ENCODE measurements at places on chromosomes 11 and 22.

GRCh38 chr22:40567106-40567505, 69.4 kb downstream of the MRTFA start:
- DNase-seq, result no peak

DNA sequence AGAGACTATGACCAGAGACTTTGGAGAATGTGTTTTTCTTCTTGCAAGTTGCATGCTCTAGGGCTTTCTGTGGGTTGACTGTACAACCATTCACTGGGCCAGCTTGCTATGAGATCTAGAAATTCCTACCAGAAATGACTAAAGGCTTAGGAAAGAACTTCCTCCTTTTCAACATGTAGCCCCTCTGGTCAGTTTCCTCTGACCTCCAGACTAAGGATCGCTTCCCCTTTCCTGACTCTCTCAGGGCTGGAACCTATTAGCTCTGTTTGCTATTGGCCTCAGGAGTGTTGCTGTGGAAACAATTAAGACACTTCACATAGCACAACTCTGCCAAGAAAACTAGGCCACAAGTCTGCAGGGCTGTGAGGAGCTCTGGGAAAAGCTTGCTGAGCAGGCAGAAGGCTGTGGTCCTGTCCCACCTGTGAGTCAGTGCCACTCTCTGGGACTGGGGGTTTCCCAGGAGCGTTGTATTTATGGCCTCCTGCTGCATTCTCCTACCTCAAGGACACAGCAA, 10.7 kb downstream of the CRY2 start:
- DNase-seq, result peak; percentile 83

DNA sequence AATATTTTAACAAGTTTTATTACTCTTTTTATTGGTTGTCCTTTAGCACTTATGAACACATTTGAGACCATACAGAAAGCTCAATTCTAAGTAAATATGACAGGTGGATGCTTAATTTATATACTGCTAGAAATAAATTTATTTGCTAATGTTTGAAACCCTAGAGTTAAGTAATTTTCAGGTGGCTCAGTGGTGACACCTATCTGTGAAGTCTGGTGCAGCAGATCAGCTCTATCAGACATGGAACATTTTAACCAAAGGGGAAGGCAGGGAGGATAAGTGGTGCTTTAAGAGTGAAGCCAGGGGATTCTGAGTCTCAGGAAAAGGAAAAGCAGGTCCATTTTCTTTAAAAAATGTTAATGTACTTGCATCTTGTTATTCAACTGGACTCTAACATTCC, 175.8 kb downstream of the DSCAML1 start:
- no peak for DNase-seq

DNA sequence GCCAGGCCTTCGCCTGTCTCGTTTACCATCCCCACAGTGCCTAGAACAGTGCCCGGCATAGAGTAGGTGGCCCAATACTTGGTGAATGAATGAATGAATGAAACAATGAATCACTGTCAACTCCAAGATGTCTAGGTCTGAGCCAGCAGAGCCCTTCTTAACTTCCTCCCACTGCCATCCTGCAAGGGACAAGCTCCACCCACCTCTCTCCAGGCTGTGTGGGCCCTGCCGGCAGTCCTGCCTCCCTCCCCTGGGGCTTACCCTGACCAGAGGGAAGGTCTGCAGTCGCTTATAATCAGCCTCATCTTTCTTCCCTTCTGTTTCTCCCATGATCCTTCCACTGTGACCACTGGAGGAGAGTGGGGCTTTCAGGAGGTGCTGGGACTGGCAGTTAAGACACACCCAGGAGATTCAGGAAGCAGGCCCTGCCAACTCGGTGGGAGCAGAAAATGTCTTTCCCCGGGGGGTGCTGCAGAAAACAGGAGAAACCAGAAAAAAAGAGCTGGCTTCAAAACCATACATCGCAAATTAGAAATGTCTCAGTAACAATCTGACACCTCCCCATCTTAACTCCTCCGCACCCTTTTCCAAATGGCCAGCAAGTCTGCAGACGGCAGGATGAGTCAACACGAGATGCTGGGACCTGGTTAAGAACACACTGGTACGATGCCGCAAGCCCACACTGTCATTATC, 11.4 kb downstream of the DNAL4 start:
- DNase-seq, result no peak

- no peak for DNase-seq
These were observed 60.0 kb upstream of the NUP50 start for GRCh38 chr22:45103756-45104155.

GRCh38 chr22:44338906-44339305, 26.2 kb upstream of the SHISAL1 start:
- DNase-seq, result no peak

DNA sequence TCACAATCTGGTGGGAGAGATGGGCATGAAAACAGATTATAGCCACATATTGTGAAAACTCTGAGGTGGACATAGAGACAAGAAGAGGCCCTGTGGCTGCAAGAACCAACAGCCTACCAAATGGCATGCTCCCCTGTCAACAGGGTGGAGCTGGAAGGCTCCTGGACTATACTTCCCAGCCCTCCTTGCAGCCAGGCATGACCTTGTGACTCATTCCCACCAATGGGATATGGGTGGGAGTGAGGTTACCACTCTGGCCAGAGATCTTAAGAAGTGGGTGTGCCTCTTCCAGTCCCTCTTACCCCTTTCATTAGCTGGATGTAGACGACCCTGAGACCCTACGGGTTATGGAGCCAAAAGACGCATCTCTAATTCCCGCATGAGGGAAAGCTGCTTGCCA, 126.4 kb upstream of the ZBED5 start:
- no peak for DNase-seq

DNA sequence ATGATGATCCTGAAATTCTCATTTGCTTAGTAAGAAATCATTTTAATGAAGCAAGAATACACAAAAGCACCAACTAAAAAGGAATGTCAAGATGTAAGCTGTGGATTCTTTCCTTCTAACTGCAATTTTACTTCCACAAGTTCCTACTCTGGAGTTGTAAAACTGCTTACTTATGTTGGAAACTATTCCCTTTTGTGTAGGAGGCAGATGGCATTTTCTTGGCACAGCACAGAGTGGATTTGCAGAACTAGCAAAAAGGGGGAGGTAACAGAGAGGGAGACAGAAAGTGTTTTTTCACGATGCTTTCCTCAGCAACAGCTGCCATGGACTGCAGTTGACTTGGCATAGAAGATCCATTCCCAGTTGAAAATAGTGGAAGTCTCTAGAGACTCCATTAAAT, 1112.0 kb upstream of the RAG2 start:
- no peak for DNase-seq

DNA sequence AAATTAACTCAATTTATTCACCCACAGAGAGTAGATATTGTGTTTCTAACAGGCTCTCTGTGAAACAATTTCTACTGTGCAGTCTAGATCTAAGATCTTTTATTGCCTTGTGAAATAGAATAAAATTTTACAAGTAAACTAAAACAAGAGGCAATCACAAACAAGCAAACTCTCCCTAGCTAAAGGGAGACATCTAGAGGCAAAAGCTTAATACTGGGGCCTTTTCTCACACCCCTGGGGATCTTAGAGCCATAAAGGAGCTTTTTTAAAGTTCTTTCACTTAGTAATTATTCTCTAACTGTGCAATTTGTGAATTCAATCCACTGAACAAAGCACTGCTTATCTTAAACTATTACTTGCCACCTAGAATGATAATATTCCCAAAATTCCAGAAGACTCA, 19.7 kb downstream of the ALG9 start:
- no peak for DNase-seq

GRCh38 chr11:33388793-33389525, 131.8 kb downstream of the HIPK3 start:
- DNase-seq, result no peak

DNA sequence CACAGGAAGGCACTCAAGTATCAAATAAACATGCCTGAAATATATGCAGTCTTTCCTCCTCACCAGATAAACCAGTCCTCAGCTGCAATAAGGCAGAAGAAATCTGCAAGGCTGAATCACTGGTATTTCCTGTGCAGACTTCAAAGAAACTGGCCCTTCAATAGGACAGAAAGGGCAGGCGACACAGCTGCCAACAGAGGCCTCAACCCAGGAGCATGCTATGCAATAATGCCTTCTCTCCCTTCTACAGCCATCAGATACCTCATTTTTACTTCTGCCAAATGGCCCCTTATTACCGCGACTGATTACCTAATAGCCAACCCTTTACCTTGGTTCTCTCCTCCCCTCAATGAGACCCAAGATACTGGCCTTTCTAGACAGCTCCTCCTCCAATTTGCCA, 8.0 kb downstream of the NUMA1 start:
- DNase-seq, result no peak

DNA sequence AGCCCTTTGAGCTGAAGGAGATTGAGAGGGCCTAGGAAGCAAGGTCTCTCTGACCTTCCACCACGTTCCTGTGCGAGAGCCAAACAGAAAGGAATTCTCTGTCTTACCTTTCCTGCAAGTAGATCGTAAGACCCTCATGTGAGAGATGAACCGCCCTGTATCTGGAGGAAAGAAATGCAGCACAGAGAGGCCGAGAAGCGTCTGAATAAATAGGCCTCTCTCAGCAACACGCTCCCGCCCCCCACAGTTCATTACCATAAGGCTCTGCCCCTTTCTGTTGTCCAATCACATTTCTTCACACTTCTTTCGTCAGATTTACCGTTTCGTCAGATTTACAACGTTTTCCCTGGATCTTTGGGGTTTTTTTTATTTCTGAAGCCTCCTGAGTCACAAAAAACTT, 90.3 kb downstream of the BLID start:
- no peak for DNase-seq

DNA sequence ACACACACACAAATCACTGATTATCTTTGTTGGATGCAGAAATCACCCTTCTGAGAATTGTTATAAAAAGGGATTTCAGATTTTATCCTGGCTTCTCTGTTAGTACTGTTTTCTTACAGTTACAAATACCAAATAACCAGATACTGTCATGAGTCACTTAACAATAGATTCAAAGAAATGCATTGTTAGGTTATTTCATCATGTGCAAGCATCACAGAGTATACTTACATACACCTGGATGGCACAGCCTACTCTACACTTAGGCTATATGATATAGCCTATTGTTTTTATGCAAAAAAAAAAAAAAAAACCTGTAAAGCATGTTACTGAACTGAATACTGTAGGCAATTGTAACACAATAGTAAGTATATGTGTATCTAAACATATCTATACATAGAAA, 319.2 kb upstream of the ARHGAP42 start:
- no peak for DNase-seq

DNA sequence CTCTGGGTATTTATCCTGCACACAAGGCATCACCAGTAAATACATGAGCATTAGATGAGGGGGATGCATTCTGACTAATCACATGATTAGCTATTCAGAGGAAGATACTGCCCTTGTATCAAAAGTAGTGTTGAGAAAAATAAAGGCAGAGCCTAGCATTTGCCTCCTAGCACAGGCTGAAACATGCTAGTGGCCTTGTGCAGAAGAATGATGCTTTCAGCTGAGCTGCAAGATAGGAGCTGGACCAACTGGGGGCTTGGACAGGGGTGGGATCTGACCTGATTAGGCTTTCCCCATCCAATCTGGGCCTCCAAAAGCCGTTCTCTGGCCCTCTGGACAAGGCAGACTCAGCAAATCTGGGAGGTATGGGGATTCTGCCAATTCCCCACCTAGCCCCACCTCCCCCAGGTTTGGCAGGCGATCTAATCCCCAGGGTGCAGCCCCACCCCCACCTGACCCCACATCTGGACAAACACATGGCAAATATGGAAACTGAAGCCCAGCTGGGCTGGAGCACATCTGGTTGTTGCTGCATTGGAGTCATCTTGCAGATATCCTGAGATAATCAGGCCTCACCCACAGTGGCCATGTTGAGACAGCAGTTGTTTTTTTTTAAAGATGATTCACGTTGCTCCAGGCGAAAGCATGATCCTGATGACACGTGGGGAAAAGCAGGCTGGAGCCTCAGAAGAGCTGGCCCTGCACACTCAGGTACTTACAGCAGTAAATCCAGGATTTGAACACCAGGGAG, 4.4 kb upstream of the MISFA start:
- DNase-seq, result no peak

GRCh38 chr22:36465232-36466021, 16.0 kb downstream of the TXN2 start:
- peak; percentile 76 for DNase-seq

- DNase-seq, result no peak
These were observed 75.2 kb downstream of the LDLRAD3 start for GRCh38 chr11:36019005-36019596.

DNA sequence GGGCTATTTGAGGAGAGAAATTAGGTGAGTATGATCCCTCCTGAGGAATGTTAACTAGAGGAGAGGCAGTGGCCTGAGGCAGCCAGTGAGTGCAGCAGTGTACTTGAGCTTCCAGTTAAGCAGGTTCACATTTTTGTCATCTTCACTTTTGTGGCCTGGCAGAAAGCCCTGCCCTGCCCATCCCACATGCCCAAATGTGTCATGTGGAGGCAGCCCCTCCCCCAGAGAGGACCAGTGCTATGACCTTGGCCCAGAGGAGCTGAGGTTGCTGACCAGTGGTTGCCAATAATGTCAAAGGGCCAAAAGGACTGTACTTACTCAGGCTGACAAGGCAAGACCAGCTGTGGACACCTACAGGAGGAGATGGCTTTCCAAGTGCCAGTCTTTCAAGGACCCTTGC, 17.6 kb upstream of the GRK2 start:
- no peak for DNase-seq

DNA sequence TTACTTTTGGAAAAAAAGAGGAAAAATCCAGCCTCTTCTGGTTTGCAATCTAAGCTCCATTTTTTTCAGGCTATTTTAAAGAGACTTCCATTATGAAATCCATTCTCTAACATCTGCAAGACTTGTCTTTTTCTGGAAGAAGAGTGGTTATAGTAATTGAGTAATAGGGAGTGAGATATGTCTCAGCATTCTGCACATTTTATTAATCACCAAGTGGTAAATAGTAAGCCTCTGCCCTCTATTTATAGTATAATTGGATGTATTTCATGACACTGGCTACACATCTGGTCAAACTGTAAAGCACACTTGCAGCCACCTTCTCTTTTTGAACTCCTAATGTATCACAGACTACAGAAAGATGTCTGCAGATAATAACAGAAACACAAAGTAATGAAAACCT, 391.1 kb downstream of the ETS1 start:
- no peak for DNase-seq

- DNase-seq, result no peak
These were observed 147.0 kb upstream of the B3GAT1 start for GRCh38 chr11:134558916-134559601.

- no peak for DNase-seq
These were observed 182.5 kb downstream of the SOX6 start for GRCh38 chr11:16173798-16174197.

GRCh38 chr11:121654843-121655536, 202.2 kb upstream of the SORL1-AS1 start:
- no peak for DNase-seq

- DNase-seq, result peak; percentile 21
These were observed 70.0 kb upstream of the FAT3 start for GRCh38 chr11:92154611-92155010.

DNA sequence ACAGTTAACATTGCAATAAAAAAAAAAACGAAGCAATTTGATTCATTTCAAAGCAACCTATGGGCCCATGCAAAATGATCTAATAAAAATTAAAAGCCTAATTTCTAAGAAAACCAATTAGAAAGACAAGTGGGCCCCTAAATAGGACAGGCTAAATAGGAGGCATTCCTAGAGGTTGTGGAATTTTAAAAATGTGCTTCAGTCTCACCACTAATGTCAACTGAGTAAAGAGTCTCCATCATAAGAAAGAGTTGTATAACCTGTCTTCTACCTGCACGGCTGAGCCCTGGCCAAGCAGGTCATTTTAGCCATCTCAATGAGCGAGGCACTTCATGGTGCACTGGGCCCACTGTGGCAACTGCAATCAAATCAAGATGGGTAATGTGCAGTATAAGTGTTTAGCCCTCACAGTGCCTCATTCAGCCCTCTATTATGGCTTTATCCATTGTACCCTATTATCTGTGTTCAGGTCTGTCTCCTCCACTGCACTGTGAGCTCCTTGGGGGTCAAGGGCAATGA, 76.4 kb downstream of the PRSS23 start:
- no peak for DNase-seq
